ENCODE measurements at places on chromosomes 3 and 15.

- no peak for DNase-seq
These were observed 3.3 kb upstream of the ISLR start for GRCh38 chr15:74170071-74170844.

- no peak for DNase-seq
These were observed 742.4 kb downstream of the NAALADL2 start for GRCh38 chr3:175601521-175601920.

DNA sequence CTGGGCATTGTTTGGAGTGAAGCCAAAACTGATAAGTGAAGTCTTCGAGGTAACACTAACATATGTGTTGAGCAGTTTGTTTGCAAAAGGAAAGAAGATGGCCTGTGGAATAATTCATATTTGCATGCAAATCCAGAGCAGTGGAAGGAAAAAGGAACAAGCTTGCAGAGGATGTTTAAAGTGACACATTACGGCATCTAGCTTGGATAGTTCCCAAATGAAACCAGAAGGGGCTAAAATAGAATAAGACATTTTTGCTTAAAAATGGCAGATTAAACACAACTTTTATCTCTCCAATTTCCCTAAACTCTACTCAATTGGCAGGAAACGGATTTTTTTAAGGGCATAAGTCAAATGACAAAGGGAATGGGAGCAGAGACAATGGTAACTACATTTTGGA is 25.4 kb upstream of the RYK start:
- DNase-seq = no peak

DNA sequence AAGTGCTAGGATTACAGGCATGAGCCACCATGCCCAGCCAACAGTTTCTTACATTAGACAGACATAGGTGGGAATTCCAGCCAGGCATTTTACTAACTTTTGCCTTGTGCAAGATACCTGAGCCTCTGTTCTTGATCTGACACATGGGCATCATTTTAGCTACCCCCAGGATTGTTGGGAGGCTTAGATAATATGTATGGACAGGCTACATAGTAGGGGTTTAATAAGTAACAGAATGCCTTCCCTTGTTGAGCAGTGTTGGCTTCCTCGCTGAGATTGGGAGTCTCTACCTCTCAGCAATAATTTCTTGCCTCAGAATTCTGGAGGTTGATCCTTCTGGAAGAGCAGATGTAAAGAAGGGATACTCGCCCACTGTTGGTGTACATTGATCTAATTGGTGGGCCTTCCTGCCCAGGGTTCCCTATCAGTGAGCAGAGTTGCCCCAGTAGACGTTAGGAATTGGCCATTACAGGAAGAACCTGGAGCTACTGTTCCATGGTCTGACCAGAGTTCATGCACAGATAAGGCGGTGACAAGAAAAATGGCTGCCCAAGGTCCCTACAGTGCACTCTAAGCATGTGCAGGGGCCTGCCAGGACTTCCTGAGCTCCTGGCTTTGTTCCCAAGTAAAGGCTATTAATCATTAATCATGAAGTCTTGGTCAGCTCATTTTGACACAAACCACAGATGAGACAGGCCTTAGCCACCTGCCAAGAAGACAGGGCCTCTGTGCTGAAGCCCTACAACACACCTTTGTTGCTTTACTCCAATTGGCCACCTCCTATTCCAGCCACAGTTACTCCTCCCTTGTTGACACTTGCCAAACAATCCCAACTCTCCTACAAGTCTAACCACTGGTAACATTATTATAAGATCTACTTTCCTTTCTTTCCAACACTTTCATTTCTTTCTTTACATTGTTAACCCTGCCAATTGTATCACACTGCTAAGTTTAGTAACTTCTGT is 5.0 kb upstream of the IL17RE start:
- no peak for DNase-seq

DNA sequence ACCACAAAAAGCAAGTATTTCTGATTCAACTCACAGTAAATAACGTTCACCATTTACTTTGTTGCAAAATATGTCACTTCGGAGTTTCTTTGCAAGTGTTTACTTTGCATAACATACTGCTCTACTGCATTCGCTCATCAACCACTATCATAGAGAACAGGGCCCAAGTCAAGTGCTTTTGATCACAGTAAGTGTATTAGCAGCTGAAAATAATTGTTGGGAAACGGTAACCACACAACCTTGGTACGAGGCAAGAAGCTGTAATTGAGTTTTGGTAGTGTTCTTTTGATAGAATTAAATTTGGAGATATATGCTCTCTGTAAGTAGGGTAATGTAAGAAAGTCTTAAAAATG is 80.1 kb downstream of the SATB1 start:
- no peak for DNase-seq

GRCh38 chr15:85690561-85691231 is 104.0 kb downstream of the KLHL25 start:
- DNase-seq = no peak

DNA sequence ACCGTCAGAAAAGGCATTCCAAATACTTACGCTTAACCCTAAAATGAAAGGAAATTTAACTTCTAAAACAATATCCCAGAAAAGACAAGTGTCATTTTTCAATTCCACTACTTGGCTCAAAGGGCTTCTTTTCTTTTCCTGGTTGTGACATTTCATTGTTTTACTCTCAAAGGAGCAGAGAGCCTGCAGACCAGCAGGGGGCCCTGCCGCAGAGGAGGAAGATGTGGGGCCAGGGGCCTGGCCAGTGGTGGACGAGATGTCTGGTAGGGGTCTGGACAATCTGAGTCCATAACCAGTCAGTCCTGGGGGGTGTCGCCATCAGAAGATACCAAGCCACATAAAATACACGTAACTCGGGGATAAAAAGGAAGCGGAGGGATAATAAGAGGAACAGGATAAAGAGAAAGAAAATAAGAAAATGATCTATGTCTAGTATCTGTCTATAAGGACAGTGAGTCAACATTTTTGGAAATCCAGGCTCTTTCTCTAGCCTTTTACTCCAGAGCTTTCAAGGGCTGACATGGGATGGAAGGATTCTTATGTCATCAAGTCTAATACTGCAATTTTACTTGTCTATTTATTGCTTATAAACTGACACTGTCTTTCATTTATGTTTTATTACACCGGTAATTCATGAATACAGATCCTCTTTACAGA is 54.2 kb upstream of the ARHGEF3 start:
- no peak for DNase-seq

DNA sequence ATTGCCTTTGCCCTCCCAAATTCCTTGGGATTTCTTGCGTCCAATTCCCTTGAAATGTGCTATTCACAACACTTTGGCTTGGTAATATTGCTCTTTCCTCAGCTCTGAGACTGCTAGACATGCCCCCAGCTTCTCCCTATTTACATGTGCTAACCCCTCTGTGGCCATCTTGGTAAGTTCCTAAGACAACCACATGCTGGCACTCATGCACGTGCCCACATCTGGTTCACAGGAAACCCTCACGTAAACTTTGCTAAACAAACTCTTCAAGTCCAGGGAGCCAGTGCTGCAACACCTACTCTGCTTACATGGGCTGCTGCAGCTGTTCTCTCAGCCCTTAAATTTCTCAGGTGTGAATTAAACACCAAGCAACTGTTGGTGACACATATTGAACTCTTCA is 121.8 kb downstream of the ADAMTSL3 start:
- no peak for DNase-seq

DNA sequence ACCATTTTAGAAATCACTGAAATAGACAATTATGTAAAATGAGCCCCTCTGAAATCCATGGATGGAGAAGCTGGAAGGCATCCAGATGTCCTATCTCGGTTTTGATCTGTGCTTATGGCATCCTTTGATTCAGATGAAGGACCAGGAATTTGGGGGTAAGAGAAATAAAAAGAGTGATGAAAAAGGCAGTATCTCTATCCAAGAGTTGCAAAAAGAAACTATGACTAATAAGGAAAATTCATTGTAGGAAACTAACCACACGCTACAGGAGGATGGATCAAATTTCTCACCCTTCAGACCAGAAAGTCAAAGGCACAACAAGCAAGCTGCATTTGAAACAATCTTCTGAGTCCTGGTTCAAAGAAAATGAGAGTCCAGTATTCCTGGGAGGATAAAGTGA is 34.8 kb downstream of the SRGAP3 start:
- DNase-seq = no peak

DNA sequence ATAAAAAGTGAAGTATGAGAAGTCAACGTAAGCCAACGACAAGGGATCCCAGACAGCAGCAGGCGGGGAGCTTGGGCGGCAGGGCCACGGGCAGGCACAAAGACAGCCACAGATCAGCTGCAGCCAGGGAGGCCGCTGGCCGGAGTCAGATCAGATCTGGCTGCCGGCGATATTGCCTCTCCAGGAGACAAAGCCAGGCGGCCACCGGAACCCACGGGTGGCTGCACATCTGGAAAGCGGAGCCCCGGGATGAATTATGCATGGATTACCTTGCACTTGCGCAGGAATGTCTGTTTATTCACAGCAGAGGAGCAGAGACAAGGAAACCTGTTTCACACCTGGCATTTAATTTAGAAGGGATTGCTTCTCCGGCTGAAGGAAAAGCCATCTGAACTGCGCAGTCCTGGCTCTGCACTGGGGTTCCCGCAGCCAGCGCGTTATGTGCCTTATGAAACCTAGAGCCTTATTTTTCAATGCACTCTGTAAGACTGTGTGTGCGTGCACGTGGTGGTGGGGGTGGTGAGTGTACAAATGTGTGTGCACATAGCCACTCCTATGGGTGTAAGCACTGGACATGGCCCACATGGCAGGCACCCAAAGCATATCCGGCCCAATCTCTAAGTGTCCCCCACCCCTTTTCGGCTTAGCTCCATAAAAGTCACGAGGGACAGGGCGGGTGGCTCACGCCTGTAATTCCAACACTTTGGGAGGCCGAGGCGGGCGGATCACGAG is 427.8 kb upstream of the MCTP2 start:
- DNase-seq = no peak

- DNase-seq = no peak
These were observed 386.3 kb downstream of the ZIC1 start for GRCh38 chr3:147795418-147795817.

- no peak for DNase-seq
These were observed 16.4 kb downstream of the EHD4 start for GRCh38 chr15:41955807-41956525.

- DNase-seq = no peak
These were observed 62.2 kb upstream of the GOLIM4 start for GRCh38 chr3:168157903-168158302.

GRCh38 chr3:194688200-194688740 is 2.6 kb downstream of the FAM43A start:
- DNase-seq = no peak

DNA sequence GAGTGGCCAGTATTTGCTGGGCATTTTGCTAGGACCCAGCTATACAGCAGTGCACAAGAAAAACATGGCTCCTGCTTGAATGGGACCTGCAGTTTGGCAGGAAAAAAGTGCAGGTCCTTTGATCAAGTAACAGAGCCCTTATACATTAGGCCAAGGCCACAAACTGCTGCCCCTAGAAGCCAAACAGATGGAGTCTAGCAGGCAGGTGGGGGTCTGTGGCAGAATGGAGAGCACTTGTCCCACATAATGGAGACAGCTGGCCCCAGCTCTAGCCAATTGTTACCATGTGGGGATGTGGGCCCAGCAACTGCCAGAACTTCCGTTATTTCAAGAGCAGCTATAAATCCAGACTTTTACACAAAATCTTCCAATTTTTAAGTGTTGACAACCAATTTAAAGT is 79.3 kb downstream of the SHQ1 start:
- DNase-seq = no peak

- no peak for DNase-seq
These were observed 33.7 kb downstream of the VIPR1 start for GRCh38 chr3:42535981-42536784.

DNA sequence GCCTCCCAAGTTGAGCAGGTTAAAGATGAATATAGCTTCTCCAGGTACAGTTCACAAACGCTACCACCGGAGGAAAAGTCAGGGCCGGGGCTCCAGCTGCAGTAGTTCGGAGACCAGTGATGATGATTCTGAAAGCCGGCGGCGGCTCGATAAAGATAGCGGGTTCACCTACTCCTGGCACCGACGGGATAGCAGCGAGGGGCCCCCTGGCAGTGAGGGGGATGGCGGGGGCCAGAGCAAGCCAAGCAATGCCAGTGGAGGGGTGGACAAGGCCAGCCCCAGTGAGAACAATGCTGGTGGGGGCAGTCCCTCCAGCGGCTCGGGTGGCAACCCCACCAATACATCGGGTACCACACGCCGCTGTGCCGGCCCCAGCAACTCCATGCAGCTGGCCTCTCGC is 61.4 kb downstream of the SNRK start:
- no peak for DNase-seq

DNA sequence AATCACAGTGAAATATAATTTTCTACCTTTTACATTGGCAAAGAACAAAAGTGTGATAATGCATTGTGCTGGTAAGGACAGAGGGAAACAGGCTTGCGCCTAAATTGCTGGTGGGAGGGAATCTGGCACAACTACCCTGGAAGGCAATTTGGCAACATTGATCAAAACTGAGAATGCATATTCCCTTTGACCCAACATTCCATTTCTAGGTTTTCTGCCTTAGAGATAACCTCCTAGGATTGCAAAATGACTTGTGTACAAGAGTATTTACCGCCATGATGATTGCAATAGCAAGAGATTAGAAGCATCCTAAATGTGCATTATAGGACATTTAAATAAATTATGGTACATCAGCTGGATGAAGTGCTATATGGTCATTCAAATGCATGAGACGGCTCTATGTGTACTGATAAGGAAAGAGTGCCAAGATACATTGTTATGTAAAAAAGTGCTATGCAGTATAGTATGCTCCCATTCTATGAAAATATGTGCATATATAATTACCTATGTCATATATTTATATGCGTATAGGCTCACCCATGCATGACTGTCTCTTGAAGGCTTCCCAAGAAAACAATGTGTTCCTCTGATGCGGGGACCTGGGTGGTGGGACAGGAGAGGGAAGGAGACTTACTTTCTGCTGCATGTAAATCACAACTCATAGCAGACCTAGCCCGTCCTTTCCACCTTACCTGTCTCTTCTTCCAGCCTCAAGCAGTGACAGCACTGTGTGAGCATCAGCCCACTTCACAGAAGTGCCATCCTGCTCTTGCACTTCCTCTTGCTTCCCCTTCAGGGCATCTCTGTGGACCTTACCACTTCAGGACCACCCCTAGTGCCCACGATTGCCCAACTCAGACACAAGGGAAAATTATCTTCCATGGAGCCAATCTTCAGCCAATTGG is 249.9 kb upstream of the TLE3 start:
- DNase-seq = no peak

DNA sequence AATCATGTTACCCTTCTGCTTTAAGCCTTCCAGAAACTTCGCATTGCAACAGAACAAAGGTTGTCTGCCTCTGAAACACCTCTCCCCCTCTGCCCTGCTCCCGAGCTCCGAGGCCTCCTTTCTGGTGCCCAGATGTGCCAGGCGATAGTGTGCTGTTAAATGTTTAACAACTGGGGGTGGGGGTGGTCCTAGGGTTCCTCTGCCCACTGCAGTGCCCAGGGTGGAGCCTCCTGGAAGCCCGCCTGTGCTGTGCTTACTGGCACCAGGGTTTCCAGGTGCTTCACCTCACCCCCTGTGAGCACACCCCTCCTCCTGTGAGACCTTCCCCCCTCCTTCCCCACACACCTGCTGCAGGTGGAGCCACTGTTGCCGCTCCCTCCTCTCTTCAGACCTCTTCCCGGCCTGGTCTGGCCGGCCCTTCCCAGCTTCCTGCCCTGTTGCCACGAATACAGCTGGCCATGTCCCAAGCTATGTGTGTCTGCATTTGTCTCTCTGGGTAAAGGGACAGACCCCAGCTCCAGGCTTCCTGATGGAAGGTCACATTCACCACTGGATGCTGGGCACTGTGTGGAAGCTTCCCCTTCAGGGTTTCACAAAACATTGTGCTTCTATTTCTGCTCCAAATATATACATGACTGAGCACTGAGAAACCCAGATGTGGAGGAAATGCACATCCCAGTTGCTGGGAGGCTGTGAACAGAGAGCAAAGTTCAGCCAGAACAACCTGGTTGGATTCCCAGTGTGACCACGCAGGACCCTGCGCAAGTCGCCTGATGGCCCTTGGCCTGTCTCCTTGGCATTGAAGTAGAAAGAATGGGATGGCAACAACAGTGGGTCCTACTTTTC is 37.2 kb downstream of the MGLL start:
- DNase-seq = no peak
